ENCODE measurements at places on chromosomes 12 and 14.

- no peak for DNase-seq
Observed at GRCh38 chr14:99329711-99330315, 57.8 kb upstream of the BCL11B start.

DNA sequence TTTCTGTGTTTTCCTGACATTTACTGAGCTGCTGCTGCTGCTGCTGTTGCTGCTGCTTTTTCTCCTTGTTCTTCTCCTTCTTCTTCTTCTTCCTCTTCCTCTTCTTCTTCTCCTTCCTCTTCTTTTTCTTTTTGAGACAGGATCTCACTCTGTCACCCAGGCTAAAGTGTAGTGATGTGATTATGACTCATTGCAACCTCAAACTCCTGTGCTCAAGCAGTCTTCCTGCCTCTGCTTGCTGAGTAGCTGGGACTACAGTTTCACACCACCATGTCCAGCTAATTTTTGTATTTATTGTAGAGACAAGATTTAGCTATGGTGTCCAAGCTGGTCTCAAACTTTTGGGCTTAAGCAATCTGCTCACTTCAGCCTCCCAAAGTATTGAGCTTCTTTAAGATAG lies 95.8 kb downstream of the TMTC3 start:
- no peak for DNase-seq

DNA sequence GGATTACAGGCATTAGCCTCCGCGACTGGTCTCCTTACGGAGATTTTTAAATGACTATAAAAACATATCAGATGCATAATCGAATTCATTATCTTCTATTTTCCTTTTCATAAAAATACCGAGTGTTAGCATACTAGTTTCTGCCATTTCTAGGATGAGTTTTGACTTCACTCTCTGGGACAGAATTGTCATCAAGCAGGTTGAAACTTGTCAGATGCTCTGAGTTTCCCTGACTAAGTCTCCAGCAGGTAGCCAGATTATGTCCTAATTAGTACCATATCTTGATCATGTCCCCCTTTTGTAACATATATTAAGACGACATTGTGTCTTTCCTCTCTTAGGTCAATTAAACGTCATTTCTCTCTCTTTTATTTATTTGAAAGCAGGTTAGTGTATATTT lies 103.5 kb upstream of the RASSF8 start:
- no peak for DNase-seq

- DNase-seq = no peak
Observed at GRCh38 chr14:29664515-29664914, 263.1 kb downstream of the PRKD1 start.

- no peak for DNase-seq
Observed at GRCh38 chr12:4353785-4354208, 25.7 kb downstream of the FGF23 start.

GRCh38 chr12:95646781-95647190 lies 95.5 kb upstream of the USP44 start:
- no peak for DNase-seq

DNA sequence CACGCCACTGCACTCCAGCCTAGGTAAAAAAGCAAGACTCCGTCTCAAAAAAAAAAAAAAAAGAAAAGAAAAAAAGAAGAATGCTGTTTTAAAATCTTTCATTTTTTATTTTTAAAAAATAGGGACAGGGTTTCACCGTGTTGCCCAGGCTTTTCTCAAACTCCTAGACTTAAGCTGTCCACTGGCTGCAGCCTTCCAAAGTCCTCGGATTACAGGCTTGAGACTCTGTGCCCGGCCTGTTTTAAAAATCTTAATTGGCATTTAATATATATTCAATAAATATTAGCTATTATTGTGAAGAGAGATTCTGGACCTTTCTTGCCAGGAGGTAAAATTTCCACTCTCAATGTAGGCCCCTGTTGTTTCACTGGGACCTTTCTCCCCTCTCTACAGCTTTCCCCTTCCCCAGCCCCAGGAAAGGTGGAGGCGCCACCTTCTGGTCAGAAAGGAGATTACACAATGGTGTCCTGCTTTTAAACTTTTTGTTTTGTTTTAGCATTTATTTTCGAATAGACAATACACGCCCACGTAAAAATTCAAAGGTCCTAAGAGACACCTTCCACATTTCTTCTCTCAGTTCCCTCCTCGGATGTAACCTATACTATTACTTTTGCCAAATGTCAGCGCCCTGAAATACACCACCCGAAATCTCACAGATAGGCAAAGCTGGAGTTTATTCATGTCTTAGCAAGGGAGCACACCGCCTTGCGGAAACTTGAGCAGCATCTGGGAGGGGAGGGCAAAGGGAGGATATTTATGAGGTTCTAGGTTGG lies 23.8 kb upstream of the PHC1 start:
- DNase-seq = peak; percentile 39

- no peak for DNase-seq
Observed at GRCh38 chr14:23286902-23287479, 1.1 kb upstream of the HOMEZ start.

All from stimulated activated CD8-positive, alpha-beta memory T cell treated with anti-CD3 and anti-CD28 coated beads, Interleukin-4, amount 100 ng/mL, for 1 hour (primary cell).